ENCODE measurements at places on chromosomes 3 and 15. TPM values are rescaled to one million over a fixed set of nuclear protein-coding genes. Genes with fewer than 3 reads are reported as not detected.

DNA sequence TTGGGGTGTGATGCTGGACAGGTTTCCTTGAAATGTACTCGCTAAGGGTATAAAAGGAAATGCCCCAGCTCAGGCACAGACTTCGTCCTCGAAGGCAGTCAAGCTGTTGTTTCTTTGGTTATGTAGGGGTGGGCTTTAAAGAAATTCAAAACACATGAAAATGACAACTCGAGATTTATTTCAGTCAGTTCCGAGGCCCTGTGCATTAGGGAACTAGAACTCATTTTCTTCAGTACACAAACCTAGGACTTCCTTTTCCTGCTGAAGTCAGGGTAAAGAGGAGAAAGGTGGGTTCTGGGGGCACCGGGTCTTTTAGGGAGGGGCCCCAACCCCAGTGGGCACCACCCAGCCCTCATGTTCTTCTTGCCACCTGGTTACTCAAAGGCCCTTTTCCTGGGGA lies 7.7 kb downstream of the CCR9 start:
- no peak overlapping the region for H3K27ac ChIP-seq
- DNase-seq, result no peak
- no peak overlapping the region for H3K4me3 ChIP-seq

Gene TTLL13
- total RNA-seq, result 0.54 TPM

Gene DUOXA2
- not detected for total RNA-seq

- DNase-seq, result no peak
- no peak overlapping the region for H3K27ac ChIP-seq
- H3K27me3 ChIP-seq, result no peaks in the 10 kb centered on the region
Measured at GRCh38 chr3:155356594-155357370, 63.3 kb upstream of the STRIT1 start.

DNA sequence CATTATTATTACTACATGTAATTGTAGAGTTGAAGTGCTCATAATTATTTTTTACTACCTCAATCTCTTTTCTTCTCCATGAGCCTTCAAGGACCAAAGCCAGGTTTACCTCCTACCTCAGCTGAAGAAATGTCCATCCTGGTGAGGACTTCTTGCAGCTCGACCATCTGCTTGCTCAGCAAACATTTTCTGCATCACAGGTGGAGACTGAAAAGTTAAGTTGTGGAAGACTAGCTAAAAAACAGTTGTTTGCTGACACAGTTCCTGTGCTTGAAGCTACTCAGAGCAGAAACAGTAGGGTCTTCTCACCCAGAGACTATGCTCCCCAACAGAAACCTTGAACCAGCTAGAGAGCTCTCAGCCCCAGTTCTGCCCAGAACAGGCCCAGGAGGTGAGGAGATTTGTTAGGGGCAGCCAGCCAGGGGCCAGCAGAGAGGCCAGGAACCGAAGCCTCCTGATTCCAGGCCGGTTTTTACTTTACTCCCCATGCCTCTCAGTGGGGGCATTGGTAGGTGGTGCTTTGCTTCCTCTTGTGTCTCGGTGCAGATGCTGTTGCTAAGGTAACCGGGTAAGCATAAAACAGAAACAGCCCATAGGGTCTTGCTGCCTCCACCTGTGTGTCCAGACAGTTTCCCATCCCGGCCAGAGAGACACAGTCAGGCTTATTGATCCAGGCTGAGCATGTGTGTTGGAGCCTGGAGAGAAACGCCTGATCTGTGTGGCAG lies 54.9 kb downstream of the CCNL1 start:
- no peaks in the 10 kb centered on the region for H3K36me3 ChIP-seq
- DNase-seq, result no peak
- no peaks in the 10 kb centered on the region for H3K4me1 ChIP-seq
- H3K27ac ChIP-seq, result no peak overlapping the region
- H3K27me3 ChIP-seq, result no peaks in the 10 kb centered on the region

Data from kidney (tissue), 22 donors.